Neural cell (in vitro differentiated cells): ENCODE measurements at places on chromosomes 6 and 20. TPM values are rescaled to one million over a fixed set of nuclear protein-coding genes. Genes with fewer than 3 reads are reported as not detected.

SLC22A16 gene
- polyA plus RNA-seq: not detected in 2 replicates

SLC35D3 gene
- 0.56 TPM in 1 of 2 replicates, not detected in the other for polyA plus RNA-seq

C4A gene
- polyA plus RNA-seq: 4.4 and 7.2 TPM in 2 replicates

SLC4A11 gene
- polyA plus RNA-seq: 0.19 TPM in 1 of 2 replicates, not detected in the other

BCAS4 gene
- 24.6 and 37.6 TPM in 2 replicates for polyA plus RNA-seq
